Motor neuron (in vitro differentiated cells): ENCODE measurements at places on chromosomes 2 and 18.

DNA sequence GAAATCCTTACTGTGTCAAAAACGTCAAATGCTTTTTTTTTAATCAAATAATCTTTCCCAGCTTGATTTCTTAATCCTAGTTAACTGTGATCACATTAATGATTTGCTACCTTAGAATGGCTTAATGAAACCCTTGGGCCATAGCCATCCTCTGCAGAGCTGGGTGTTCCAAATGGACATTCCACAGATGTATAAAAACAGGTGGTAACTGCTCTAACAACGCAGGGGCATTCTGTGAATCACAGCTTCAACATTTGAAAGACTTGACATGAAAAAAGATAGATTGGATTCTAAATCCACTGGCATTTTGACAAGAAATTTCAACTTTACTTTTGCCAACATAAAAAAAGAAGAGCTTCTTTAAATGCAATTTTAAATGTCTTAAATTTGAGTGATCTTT, 69.8 kb upstream of the RASGRP3 start:
- ATAC-seq = no peak

- no peak for ATAC-seq
Observed at GRCh38 chr2:127651971-127652550, 6.1 kb downstream of the GPR17 start.

DNA sequence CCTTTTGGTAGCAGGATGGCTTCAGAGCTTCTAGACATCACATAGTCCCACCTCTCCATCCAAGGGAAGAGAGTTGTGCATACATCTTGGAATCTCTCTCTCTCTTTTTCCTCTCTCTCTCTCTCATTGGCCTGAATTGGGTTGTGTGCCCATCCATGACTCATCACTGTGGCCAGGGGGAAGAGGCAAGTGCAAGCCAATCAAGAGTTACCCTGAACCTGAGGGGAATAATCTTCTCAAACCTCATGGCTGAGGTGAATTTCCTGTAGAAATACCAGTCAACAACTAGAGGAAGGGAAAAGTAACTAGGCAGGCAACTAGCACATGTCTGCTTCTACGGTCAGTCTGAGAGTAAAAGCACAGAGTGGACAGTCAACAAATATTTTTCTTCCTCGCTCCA, 7.3 kb upstream of the CHN1 start:
- no peak for ATAC-seq

GRCh38 chr2:32937602-32938448, 8.9 kb upstream of the LTBP1 start:
- peak; percentile 84 for ATAC-seq

DNA sequence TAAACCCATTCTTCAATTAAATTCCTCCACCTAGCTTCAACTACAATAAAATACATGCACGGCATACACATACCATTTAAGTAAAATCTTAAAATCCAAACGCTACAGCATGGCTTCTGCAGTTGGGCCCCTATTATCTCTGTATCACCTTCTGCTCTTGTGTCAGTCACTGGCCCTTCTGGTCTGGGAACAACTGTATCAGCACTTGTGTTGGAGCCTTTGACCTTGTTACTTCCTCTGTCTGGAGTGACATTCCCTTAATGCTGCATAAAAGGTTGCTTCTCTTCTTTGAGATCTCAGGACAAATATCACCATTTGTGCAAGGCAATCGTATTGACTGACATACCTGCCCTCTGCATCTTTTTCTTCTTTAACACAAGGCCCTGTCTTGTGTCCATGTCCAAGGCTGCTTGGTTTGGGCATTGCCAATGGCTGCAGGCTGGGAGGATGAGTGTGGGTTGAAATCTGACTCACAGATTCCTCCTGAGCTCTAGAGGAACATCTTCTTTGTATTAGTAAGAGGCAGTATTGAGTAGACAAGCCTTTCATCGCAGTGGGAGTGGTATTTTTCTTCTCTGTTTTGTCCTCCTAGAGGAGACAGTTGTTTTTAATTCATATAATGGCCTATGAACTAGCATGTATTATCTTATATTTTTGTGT, 267.8 kb upstream of the TRIB2 start:
- ATAC-seq = no peak

DNA sequence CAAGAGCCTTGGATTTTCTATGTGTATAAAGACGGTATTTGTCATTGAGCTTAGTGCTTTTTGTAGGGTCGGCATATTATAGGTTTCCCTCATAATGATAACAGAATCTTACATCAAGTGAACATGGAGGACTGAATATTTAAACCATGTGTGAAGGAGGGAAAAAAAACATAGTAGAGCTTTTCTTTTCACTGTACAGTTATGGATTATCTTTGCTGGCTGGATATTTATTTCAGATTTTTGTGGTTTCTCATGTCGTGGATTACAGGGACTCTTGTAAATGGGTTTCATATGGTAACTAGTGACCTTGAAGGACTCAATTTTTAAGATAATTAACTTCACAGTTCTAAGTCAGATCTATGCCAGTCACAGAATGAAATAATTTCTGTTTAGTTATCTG, 330.2 kb upstream of the NRP2 start:
- no peak for ATAC-seq

- no peak for ATAC-seq
Observed at GRCh38 chr2:236918545-236918944, 167.1 kb upstream of the COPS8 start.

- ATAC-seq = no peak
Observed at GRCh38 chr2:103294420-103294819, 532.6 kb downstream of the TMEM182 start.

- no peak for ATAC-seq
Observed at GRCh38 chr2:69518841-69519240, 81.6 kb upstream of the NFU1 start.

GRCh38 chr2:160062292-160063005, at the start of gene PLA2R1:
TSS of gene PLA2R1 (minus strand) at chr2:160062615. CDS start at chr2:160062403, 212 bp downstream.
- peak; percentile 78 for ATAC-seq

DNA sequence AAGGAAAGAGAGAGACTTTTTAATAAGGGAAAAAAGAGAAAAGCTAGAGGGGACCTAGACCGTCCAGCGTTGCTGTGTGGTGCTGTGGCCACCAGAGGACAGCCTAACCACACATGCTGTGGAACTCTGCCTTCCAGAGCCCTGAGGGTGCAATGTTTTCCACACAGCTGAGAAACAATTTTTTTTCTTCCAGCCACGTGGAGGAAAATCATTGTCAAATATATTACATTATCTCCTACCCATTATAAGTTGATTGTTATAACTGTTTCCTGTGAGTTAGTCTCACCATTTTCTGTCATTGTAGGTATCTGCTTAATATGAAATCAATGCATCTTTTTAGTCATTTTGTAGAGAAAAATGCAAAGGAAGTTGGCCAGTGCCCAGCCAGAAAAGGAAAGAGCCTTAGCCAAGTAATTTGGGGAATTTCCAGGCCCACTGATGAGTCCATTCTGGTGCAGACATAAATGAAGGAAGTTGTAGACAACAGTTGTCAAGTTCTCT, 5.9 kb upstream of the MRPL19 start:
- peak; percentile 98 for ATAC-seq

DNA sequence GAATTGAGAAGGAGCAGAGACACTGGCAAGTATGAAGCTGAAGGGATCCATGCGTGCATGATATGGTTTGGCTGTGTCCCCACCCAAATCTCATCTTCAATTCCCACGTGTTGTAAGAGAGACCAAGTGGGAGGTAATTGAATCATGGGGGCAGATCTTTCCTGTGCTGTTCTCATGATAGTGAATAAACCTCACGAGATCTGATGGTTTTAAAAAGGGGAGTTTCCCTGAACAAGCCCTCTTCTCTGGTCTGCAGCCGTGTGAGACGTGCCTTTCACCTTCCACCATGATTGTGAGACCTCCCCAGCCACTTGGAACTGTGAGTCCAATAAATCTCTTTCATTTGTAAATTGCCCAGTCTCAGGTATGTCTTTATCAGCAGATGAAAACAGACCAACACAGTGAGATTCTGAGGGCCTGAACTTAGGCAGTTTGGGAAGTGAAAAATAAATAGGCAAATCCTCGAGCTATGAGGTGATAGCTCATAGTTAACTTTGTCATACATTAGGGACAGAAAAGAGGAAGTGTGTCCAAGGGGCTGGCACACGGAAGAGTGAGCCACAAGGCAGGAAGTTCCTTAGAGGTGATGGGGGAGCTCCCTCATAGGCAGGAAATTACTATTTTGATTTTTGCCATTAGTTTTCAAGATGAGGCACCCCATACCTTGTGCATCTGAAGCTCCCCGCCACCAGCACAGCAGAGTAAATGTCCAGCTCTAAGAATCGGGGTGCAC, 658.8 kb upstream of the ID2 start:
- no peak for ATAC-seq

- ATAC-seq = no peak
Observed at GRCh38 chr2:189803431-189803830, 19.2 kb downstream of the PMS1 start.

DNA sequence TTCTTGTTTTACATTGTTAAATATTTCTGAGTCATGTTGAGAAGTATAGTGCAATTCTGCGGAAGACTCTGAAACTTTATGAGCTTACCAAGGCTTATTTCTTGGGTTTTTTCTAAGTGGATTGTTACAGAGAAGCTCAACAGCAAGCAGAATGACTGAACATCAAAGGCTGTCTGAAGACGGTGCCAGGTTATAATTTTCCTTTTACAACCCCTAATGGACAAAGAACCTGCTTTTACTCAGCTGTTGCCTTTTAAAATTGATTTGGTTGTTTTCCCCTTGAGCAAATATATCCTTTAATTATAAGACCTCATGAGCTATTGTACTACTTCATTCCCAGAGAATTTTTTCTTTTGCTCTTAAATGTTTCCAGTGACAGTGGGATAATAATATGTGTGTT, 41.6 kb downstream of the LAMA3 start:
- peak; percentile 79 for ATAC-seq

DNA sequence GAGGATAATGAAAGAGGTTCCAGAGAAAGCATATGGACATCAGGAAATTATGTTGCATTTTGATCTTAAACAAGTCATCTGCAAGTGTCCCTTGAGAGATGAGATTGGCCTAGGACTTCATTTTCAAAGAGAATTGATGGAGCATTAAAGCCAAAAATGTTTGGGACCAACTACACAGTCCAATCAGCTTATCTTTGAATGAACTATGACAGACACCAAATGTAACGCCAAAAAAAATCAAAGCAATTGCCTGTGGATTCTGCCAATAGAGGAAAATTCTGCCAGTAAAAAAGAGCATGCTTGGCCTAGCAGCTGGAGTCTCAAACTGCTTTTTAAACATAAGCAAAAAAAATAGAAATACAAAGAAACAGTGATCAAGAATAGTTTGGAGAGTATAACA, 594.5 kb upstream of the CHAC2 start:
- ATAC-seq = no peak

DNA sequence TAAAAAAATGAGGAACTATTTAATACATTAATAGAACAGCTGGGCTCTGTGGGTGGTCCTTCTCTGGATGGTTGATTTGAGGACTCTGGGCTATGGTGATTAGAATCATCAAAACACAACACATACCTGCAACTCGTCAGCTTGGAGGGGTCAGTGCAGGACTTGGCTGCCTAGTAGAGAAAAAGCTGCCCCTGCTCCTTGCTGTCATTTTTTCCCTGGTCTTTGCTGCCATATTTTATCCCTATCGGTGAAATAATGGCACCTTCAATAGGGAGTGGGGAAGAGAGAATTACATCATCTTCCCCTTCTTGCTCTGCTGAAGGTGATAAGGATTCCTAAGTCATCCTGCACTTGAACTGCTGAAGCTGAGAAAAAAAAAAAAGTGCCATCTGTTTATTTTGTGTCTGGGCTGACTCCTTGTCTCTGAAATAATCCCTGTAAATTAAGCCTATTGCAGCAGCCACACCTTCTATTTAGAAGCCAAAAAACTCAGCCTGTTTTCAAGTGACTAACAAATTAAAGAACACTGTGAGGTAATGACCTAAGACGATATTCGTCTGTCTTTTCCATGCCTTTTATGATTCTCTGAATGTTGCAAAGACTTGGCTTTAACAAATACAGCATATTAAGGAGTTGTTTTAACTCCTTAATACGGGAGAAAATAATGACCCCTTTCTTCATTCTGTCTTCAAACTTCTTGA, 89.3 kb downstream of the ACVR1 start:
- peak; percentile 68 for ATAC-seq

GRCh38 chr2:234267534-234267933, 217.0 kb downstream of the SPP2 start:
- ATAC-seq = no peak

- ATAC-seq = peak; percentile 51
Observed at GRCh38 chr2:21043744-21044532, at the start of gene APOB. TSS of gene APOB (minus strand) at chr2:21044073. CDS start at chr2:21043945, 128 bp downstream.

- peak; percentile 100 for ATAC-seq
Observed at GRCh38 chr18:60372596-60372995, at the start of gene MC4R. TSS of gene MC4R (minus strand) at chr18:60372775. CDS start at chr18:60372349, 426 bp downstream.

GRCh38 chr2:29715655-29716054, 205.7 kb downstream of the ALK start:
- no peak for ATAC-seq

GRCh38 chr2:23432531-23432930, 47.6 kb downstream of the KLHL29 start:
- ATAC-seq = no peak

- no peak for ATAC-seq
Observed at GRCh38 chr2:55155206-55155605, 76.9 kb downstream of the CLHC1 start.

DNA sequence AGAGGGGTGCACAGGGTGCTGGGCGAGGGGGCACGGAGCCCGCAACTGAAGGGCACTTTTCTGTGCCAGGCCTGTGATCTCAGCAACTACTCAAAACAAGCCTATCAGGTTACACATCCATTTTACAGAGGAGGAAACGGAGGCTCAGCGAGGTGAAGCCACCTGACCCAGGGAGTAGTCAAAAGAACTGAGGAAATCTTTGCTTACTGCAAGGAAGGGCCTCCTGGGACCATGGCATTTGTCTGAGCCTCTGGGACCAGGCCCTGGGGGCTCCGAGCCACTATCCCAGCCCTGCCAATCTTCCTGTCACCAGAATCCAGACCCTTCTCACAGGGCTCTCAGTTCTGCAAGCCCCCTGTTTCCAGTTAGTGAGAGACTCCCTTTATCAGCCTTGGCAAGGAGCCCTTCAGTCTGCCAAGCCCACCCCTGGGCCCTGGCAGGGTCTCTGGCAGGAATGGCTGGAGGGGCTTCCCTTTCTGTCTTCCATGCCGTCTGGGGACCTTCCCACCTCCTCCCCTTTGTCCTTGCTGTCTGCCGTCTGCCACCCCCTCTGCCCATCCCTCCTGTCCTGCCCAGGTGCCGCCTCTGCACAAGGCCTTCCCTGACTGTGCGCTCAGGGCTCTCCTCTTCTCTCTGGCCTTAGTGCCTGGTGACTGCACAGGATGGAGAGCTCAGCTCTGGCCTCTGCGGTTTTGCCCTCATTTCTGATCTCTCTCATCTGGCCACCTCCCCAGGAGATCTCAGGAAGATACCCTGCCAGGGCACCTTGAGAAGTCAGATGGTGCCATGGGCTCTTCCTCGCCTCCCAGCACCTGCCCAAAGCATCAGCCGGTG, 194.7 kb upstream of the GLI2 start:
- ATAC-seq = no peak

DNA sequence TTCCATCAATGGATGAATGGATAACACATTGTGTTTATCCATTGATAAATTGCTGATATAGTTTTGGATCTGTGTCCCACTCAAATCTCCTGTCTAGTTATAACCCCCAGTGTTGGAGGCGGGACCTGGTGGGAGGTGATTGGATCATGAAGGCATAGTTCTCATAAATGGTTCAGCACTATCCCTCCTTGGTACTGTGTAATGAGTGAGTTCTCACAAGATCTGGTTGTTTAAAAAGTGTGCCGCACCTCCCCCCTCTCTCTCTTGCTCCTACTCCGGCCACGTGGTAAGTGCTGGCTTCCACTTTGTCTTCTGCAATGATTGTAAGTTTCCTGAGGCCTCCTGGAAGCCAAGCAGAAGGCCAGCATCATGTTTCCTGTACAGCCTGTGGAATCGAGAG, 23.9 kb upstream of the SPATA3 start:
- no peak for ATAC-seq
